ENCODE measurements at places on chromosomes 2 and 18.

GRCh38 chr2:189370719-189371118 lies 70.6 kb upstream of the WDR75 start:
- no peak for DNase-seq

DNA sequence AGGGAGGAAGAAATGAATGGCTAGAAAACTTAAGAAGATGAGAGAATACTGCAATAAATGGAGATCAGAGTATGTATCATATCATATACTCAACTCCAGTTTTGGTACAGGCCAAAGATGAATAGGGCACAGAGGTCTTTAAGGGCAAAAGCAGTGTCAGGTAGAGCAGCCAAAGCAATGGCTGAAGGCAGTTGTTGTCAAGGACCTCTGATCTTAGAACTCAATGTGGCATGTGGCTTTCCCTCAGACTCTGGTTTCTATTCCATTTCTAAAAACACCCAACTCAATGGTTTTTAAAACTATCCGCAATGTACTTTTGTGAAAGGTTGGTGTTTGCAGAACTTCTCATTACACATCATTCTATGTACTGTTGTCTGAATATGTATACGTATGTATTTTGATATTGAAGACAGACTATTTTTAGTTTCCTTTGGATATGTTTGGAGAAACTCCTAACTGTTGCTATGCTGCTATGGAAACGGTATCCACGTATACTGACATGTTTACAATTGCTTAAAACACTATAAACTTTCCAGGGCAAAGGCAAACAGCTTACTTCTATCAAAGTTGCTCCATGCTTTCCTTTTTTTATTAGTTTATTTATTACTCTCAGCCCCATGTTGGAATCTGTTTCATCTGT lies 58.1 kb upstream of the PELI1 start:
- no peak for DNase-seq

DNA sequence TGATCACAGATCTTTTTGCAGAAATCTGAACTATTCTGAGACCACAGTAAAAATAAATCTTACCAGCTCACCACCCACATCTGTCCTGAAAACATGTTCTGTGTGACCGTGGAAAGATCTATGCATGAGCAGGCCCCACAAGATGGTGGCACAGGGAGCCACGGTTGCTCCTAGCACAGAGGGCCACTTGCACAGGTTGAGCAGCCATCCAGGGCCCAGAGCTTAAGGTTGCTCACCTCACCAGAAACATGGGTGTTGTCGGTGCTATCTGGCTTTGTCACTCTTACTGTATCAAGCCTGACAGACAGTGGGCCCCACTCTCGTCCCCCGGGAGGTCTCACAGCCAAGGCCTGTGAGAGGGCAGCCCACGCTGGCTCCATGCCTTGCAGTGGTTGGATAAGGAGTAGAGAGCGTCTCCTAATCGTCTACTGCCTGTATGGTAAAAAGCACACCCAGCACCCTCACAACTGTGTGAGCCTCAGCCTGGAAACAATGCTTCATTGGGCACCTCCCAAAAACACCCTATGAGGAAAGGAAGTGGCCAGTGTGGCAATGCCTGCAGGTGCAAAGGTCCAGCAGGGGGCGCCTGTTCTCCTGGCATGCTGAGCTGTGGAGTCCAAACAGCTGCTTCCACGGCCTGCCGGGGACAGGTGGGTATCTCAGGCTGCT lies 19.6 kb downstream of the TUBB6 start:
- DNase-seq = peak; percentile 97

DNA sequence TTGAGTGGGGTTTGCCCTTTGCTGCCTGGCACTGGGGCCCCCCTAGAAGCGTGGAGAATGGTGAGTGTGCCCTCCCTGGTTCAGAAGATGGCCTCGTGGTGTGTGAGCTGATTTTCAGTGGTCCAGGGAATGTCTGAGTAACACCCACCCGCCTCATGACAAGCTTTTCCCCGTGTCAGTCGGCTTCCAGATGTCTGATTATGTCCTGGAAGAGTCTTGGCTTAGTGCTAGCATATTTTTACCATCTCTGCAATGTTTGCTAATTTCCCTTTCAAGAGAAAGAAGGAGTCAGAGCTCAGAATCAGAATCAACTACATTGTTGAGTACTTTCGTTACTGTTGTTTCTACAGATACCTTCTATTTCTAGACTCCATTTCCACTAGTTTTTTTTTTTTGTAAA lies 214.7 kb downstream of the SEPTIN10 start:
- no peak for DNase-seq

- no peak for DNase-seq
These were observed 113.3 kb downstream of the TFCP2L1 start for GRCh38 chr2:121171625-121172119.

- no peak for DNase-seq
These were observed 121.5 kb downstream of the GCA start for GRCh38 chr2:162465430-162465829.

- no peak for DNase-seq
These were observed 308.9 kb downstream of the RND3 start for GRCh38 chr2:150178591-150178990.

DNA sequence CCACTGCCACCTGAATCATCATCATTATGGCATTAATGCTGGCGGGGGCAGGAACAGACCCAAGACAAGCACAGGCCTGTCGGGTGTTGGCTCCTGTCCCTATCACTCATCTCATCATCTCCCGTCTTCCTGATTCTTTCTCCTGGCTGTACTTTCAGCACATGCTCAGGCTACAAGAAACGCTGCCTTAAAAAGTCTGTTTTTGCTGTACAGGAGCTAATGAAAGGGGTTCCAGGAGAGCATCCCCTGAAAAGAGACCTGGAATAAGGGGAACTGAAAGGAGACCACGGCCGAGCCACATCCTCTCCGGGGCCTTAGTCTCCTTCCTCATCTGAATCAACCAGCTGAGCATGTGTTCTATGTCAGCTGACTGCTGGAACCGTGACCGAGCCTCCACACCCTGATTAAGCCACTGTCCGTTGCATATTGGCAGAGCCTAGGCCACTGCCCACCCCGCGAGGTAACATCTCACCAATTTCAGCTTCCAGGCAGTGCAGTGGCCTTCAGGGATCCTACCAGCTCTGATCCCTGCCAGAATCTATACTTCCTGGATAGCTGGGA lies 62.6 kb downstream of the DNMT3A start:
- no peak for DNase-seq

- no peak for DNase-seq
These were observed 29.2 kb upstream of the STK17B start for GRCh38 chr2:196200557-196200956.

DNA sequence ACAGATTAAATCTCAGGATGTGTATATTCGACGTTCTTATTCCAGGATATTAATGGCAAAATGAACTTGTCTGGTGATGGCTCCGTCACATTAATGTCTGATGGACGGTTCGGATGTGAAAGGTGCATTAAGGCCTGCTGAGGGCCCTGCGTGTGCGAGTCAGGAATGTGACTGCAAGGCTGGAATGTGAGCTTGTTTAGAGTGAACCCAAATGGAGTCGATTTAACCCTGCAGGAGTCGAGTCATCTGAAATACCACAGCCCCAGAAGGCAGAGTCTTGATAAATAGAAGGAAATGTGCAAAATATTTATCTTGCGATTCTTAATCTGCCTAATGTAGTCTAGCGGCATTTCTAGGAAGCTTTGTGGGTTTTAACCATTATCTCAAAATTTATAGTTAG lies 44.3 kb downstream of the RDH14 start:
- DNase-seq = no peak

DNA sequence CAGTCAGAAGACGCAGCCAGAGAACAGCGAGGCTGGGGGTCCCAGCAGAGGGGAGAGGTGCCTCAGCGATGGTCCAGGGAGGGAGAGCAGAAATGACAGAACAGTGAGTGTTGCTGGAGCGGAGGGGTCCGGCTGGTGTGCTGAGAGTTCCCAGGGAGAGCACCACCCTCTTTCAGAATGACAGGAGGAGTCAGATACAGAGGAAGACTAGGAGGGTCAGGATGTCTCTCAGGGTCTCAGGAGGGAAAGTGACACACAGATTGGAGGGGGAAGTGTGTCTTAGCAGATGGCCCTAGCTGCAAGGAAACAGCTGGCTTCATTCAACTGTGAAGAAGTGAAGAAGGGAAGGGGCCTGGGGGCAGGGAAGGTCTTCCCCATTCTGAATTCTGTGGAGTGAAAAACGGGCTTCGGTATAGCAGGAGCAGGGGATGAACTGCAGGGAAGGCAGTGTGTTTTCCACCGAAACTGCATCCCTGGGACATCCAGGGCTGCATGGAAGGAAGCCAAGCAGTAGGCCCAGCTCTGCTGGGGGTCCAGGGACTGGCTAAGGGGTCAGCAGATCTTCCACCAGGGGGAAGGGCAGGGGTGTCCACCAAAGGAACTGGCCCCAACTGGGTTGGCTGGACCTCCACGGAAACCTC lies 90.0 kb upstream of the OTOS start:
- no peak for DNase-seq

GRCh38 chr2:9974343-9974742 lies 22.9 kb downstream of the GRHL1 start:
- DNase-seq = no peak

DNA sequence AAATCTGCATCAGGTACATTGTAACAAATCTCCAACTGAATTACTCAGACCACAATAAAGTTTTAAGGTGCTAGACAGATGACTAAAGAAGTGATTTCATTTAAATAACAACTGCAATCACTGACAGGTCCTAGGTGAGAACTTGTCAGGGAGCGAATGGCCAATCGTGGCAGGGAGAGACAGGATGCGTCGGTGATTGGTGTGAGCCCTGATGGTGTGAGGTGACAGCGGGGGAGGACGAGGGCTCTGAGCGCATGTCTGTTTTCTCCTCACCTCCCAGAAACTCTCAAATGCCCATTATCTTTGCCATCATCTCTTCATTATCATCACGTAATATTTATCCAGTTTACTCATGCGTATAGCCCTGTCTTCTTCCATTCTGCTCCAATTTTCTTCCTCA lies 207.9 kb upstream of the LYPD1 start:
- DNase-seq = no peak

DNA sequence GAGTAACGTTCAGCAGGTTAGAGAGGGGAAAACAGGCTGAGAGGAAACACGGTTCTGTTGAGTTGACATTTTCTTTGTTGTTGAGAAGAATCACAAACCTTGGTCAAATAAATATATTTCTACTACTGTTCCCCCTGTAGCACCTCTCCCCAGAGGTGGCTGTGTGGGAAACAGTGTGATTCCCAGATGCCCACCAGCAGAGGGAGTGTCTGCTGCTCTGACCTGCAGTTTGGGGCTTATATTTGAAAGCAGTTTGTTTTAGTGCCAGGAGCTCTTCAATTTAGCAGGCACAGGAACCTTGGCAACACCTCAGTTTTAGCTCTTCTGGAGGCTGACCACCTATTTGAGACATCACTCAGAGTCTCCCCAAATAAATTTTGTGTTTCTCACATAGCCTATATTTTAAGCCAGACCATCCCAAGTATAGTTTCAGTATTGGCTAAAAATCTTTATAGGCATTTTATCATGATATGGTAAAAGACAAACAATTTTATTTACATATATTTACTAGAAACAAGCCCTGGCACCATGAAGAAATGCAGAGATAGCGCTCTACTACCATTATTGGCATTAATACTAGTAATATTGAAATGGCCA lies 75.7 kb downstream of the PIK3C3 start:
- DNase-seq = peak; percentile 26

DNA sequence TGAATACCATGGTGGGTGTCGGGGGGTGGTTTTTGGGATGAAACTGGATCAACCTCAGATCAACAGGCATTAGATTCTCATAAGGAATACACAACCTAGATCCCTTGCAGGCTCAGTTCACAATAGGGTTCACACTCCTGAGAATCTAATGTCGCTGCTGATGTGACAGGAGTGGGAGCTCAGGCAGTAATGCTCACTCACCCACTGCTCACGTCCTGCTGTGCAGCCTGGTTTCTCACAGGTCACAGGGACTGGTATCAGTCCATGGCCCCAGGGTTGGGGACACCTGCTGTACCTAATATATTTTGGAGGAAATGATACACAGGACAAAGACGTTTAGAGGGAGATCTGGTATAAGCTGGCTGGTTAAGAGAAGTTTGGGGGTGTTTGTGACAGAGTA lies 338.8 kb downstream of the PLCL1 start:
- no peak for DNase-seq
